ENCODE measurements at places on chromosomes 2 and 18. TPM values are rescaled to one million over a fixed set of nuclear protein-coding genes. Genes with fewer than 3 reads are reported as not detected.

- DNase-seq, result no peak
Observed at GRCh38 chr18:13447621-13448334, 229.2 kb downstream of the LDLRAD4 start.

DNA sequence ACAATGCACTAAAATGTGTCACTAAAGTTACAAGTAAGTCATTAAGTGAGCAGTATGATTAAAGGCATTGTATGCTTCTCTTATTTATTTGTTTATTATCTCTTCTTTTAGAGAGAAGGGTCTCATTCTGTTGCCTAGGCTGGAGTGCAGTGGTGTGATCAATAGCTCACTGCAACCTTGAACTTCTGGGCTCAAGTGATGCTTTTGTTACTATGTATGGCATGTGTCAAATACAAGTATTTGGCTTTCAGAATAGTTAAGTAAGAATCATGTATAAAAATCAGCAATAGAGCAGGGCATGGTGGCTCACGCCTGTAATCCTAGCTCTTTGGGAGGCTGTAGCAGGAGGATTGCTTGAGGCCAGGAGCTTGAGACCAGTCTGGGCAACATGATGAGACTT is 15.8 kb upstream of the AAK1 start:
- no peak for DNase-seq

DNA sequence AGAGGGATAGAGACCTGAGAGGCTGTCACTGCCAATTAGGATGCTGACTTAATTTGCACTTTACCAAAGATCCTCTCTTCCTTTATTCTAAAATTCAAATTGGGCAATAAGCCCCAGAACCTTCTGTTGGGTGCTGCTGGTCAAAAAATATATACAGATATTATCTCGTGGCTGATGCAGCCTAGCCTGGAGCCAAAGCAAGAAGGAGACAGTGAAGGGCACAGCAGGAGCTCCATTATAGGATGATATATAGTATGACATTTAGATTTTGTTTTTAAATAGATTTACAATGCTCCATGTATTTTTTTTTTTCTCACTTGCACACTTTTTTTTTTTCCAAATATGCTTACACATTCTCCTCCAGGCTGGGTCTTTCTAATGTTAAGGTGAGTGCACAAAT is 579.3 kb downstream of the PIK3C3 start:
- DNase-seq, result no peak

GRCh38 chr18:44700652-44701051 is 20.0 kb downstream of the SETBP1 start:
- no peak for DNase-seq

- no peak for DNase-seq
Observed at GRCh38 chr2:149894226-149894625, 306.7 kb upstream of the MMADHC start.

DNA sequence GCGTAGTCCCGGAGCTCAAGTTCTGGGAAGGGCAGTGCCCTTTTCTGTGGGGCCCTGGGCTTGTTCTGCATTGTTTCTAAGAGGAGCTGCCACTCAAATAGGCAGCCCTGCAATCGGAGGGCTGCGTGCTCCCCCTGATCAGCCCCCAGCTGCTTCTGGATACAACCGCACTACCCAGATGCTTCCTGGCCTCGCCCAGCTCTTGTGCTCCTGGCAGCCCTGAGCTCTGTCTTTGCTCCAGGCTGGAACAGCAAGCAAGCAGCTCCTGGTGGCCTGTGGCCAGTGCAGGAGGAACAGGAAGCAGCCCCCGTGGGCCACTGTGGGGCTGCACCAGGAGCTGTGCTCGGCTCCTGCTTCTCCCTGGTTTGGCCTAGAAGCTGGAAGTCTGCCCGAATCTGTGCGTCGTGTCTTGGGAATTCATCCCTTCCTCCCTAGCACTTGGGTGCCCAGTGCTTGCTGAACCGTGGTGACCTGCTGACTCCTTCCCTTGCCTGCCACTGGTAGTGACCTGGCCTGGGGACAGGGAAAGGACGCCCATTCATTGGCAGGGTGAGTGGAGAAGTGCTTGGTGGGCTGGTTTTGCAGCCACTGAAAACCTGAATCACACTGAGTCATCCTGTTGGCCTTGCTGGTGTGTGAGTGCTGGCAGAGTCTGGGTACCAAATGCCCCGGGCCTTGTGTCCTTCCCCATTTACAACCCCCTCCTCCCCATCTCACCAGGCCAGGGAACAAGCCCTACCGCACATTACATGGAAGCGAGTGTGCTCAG is 27.3 kb upstream of the NTSR2 start:
- no peak for DNase-seq

DNA sequence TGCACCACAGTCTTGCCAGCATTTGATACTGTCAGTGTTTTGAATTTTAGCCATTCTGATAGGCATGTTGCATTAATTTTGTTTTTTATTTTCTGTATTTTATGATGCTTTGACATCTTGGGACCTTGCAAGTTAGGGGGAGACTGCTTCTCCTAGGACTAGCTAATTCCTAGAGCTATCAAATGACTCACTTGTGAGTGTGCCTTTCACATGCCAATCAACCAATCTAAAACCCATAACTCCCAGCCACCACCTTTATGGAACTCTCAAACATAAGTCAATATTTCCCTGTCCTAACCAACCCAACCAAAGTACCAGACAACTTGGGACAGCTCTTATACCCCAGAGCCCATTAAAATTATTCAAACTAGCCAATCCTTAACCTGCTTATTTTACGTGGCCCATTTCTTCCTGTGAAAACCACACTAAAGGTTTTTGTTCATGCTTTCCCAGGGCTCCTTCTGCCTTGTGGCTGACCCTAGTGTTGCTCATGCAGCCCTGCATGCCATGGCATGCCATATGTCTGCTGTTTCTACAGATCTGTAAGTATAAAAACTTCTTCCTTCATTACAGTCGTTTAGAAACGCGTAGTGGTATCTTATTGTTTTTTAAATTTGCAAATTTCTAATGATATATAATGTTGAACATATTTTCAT is 230.1 kb downstream of the GPD2 start:
- no peak for DNase-seq

DNA sequence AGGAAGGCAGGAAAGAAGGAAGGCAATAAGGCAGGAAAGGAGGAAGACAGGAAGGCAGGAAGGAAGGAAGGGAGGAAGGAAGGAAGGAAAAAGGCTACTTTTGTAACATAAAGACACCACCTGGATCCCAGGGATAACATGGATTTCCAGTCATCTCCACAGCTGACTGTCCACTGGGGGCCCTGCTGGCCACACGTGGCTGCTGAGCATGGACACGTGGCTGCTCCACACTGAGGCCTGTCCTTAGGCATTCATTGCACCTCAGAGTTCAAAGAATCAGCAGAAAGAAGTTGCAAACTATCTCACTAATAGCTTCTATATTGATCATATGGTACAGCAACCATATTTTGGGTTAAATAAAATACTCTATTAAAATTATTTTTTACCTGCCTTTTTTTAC is 130.2 kb upstream of the SALL3 start:
- DNase-seq, result no peak

- DNase-seq, result no peak
Observed at GRCh38 chr2:121489284-121489683, 41.4 kb upstream of the RNU4ATAC start.

GRCh38 chr18:44654573-44654972 is 26.1 kb upstream of the SETBP1 start:
- no peak for DNase-seq

DNA sequence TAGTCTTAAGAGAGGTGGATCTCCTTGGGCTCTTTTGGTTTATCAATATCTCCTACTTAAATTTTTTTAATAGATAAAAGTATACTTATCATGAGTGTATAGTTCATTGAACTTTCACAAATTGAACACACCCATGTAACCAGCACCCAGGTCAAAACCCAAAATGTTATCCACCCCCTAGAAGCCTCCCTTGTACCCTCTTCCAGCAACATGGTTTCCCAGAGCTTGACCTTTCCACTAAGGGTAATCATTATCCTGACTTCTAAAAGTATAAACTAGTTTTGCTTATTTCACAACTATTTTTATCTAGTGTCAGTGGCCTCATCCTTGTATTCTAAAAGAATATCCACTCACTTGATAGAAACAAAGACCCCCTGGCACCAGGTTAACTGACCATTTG is 106.8 kb downstream of the MDH1 start:
- DNase-seq, result no peak

GRCh38 chr2:151205571-151205970 is 56.1 kb downstream of the RBM43 start:
- no peak for DNase-seq

DNA sequence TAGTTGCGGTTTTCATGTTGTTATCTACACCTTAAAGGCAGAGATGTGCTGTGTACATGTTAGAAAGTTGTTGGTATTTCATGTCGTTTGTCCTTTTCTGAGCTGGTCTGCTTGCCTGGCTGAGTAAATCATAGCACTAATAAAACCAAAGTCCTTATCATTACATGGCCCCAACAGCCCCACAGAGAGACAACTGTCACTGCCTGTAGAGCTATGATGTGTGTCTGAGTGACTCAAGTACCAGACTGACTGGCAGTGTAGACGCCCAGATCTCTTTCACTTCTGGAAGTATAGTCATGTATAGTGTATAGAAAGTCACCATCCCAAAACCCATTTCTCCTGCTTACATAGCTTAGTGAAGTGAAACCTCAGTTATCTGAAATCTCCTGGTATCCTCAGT is 4.3 kb downstream of the SOCS6 start:
- no peak for DNase-seq

- DNase-seq, result no peak
Observed at GRCh38 chr2:154375579-154375931, 322.9 kb upstream of the KCNJ3 start.

DNA sequence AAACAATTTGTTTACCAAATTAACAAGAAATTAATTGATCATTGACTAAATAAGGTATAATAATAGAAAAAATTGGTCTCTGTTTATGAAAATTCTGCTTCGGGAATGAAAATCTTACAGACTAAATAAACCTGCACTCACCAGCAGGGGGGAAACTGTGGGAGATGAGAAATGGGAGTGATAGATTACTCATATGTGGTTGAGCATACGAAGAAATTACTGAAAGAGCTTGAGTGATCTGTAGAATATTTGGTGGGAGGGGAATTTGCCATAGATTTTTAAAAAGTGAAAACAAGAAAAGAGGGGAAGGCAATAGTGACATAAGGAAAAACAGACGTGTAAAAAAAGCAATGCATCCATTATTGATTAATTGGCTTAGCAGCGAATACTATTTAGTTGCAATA is 2.2 kb downstream of the HMSD start:
- no peak for DNase-seq

- DNase-seq, result no peak
Observed at GRCh38 chr2:169095621-169096105, 26.3 kb downstream of the DHRS9 start.

DNA sequence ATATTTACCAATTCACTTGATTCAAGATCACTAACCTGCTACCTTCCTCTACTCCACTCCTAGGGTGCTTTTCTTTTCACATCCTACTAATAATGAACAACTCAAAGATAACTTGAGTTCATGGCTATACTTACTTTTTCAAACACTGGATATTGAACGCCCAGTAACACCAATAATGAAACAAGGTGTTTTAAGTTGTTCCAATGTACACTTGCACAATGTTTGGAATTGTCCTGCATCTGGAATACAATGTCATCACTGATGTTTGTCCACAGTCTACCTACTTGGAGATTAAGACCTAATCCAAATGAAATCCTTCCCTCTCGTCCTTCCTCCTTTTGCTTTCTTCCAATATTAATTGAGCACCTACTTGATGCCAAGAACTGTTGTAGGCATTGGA is 218.3 kb upstream of the TMEM200C start:
- no peak for DNase-seq

GRCh38 chr2:120204022-120204405 is 19.2 kb downstream of the TMEM185B start:
- DNase-seq, result no peak

DNA sequence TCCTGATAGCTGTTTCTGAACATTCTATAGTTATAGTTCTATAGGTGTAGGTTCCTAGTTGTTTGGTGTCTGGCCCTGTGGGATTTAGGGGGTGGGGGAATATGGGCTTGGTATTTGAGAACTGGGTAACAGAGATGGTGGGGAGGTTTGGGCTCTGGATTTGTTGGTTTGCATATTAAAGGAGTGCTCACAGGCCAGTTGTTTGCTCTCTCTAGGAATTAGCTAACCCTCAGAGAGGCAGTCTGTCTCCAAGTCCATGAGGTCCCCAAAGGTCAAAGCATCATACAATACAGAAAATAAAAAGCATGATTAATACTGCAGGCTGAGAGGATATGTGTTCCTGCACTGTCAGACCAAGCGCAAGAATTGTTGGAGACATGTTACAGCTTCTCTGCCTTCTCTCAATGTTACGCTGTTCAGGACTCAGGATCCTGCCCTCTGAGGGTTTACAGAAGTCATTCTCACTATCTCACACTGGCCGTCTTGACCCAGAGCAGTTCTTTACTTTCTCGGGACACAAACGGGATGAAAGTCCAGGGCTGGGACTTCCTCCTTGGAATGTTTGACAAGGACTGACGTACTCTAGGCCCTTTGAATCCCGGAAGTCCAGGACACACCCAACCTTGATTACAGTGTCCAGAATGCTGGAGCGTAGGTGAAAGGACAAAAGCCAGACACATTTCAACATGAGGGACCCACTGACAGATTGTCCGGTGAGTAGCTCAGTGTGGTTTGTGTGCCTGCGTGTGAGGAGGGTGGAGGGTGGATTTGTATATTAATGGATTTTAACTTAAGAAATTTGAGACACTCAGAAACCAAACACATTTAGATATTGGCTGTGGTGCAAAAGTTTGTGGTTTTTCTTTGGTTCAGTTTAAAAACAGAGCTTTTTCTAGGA is at the start of gene NOSTRIN:
Gene NOSTRIN (plus strand): TSS at position 677 of the 898 bp plus-strand sequence. CDS start 10 bp downstream, at position 687.
- no peak for DNase-seq

- DNase-seq, result no peak
Observed at GRCh38 chr2:168874368-168875054, 15.7 kb downstream of the SPC25 start.

DNA sequence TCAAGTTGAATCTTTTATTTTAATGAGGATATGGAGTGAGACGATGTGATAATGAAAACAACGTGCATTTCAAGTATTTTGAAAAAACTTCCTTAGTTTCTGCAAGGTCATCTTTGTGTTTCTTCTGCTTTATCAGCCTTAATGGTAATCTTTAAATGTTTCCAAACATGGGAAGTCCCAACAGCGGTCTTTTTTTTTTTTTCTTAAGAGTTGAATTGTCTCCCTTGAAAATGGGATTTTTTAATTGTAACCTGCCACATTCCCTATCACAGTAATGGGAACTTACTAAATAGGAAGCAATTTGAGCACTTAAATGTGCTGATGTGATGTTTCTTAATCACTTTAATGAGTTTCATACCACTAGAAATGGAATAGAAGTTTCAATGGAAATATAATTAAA is 45.8 kb downstream of the ATIC start:
- no peak for DNase-seq

DSC2 gene
- total RNA-seq, result 0.14 TPM

MAPK4 gene
- total RNA-seq, result not detected

PROM2 gene
- total RNA-seq, result not detected

TXNDC2 gene
- not detected for total RNA-seq

ARL4C gene
- 65.1 TPM for total RNA-seq

NOSTRIN gene
- not detected for total RNA-seq

EGR4 gene
- 0.44 TPM for total RNA-seq

R3HDM1 gene
- total RNA-seq, result 70.6 TPM

AKAIN1 gene
- not detected for total RNA-seq

GPR155 gene
- 9.4 TPM for total RNA-seq

Data from activated naive CD8-positive, alpha-beta T cell treated with anti-CD3 and anti-CD28 coated beads for 36 hours (primary cell).